ENCODE measurements at places on chromosomes 4 and X.
A peak's percentile ranks its signal among the peaks of the same experiment; 100 is the strongest.

DNA sequence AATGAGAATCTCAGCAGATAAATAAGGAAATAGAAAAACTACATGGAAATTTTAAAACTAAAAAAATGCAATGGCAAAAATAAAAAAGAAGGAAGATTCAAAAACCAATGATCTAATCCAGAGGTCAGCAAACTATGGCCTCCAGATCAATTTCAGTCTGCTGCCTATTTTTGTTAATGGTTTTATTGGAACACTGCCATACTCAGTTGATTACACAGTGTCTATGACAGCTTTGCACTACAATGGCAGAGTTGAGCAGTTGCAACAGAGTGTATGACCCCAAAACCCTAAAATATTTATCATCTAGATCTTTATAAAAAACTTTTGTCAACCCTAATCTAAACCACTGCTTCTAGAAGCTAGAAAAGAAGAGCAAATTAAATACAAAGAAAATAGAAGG, 170.3 kb downstream of the RAB28 start:
- ATAC-seq = no peak

GRCh38 chr4:163175971-163176958, 9.6 kb upstream of the NAF1 start:
- ATAC-seq = no peak

DNA sequence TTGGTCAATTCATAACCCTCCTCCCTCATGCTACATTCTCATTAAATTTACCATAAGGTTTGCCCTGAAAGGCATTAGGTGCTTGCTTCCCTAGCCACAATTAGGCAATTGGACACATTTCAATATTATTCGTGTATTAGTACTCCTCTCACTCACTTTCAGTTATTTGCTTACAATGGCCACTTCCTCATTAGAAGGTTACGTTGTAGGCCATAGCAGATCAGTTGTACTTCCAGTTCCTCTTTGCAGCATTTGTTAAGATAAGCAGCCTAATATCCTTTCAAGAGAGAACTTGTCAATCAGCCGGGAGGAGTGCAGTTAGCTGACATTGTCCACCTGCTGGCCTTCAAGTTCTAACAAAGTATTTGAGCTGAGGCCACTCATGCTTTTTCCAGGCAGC, 1017.2 kb downstream of the PCDH7 start:
- ATAC-seq = no peak

- peak; percentile 53 for ATAC-seq
These were observed 78.0 kb upstream of the CPEB2 start for GRCh38 chr4:14924076-14924811.

All from activated T-helper 17 cell treated with anti-CD3 and anti-CD28 coated beads, Interleukin-2, amount 50 U/mL, for 72 hours (primary cell).